ENCODE measurements at places on chromosomes 12 and 14.

DNA sequence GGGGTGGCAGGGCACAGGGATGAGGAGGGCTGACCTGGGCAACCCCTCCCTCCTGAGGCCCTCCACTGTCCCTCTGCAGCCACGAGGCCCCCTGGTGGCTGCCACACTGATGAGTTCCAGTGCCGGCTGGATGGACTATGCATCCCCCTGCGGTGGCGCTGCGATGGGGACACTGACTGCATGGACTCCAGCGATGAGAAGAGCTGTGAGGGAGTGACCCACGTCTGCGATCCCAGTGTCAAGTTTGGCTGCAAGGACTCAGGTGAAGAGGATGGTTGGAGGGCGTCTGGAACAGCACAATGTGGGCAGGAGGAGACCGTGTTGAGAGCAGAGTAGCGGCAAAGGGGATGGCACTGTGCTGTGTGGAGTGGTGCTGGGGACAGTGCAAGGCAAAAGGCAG is 25.7 kb upstream of the LRP1-AS start:
- no peak for DNase-seq

DNA sequence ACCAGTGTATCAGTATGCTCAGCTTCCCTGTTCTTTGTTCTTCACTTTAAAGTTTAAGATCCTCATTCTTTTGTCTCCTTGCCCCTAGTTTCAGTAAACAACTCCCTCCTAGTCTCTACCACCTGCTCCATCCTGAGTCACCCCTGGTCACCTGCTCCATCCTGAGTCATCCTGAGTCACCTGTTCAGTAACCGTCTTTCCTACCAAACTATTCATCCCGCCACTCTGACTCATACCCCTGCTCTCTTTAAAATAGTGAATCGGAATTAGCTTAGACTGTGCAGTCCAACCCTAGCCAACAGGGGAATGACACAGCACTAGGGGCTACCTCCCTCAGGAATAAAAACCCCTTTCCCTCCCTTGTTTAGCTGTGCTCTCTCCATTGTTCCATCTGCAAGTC is 888.1 kb upstream of the MDGA2 start:
- DNase-seq = no peak

DNA sequence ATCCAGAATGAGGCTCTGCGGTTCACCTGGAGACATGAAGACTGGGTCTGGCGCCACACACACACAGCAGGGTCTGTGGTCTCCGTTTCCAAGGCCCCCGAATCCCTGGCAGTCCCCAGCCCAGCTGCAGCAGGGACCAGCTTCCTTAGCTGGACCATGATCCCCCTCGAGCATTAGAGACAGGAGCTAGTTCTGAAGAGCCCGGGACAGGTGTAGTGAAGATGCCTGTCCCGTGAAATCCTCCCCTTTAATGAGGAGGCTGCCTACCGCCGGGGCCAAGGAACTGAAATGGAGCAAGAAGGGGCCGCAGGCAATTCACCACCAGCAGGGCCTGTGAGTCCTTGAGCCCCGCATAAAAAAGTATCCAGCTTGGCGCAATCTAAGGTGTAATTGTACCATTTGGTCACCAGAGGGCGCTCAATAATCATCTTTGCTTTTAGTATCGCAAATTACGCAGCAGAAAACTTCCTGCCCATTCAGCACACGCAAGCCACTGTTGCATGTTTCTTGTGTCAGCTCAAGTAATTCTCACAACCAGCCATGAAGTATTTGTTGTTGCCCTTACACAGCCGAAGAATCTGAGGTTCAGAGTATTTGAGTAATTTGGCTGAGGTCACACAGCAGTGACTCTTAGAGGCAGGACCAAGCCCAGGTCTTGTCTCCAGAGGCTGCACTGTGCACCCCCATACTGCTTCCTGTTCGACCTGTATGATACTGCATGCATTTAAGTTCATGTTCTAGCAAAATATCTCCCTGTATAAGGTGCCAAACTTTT is 54.3 kb upstream of the PPP2R5C start:
- DNase-seq = peak; percentile 78

- no peak for DNase-seq
Observed at GRCh38 chr12:39975374-39975918, 130.4 kb downstream of the SLC2A13 start.

DNA sequence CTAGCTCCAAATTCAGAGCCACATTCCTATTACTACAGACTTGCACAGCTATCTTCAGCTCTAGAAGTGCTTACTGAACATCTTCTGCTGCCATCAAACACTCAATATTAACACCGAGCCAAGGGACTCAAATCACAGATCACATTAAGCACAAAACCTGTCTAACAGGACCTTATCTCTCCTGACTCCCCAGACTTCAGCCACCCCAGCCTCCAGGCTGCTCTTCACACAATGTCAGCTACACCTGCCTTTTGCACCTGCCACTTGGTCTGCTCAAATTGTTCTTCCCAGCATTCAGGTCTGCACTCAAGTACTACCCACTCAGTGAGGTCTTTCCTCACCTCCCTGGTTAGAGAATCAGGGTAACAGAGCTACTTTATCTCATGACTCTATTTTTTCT is 57.1 kb downstream of the GALC start:
- no peak for DNase-seq

GRCh38 chr12:7188562-7189397 is 706 bp upstream of the PEX5 start:
- peak; percentile 68 for DNase-seq

- DNase-seq = no peak
Observed at GRCh38 chr14:72619881-72620280, 274.0 kb downstream of the DPF3 start.

GRCh38 chr14:38389681-38390080 is 133.8 kb upstream of the CLEC14A start:
- no peak for DNase-seq

GRCh38 chr12:56256326-56256960 is 1.7 kb downstream of the ANKRD52 start:
- DNase-seq = no peak

DNA sequence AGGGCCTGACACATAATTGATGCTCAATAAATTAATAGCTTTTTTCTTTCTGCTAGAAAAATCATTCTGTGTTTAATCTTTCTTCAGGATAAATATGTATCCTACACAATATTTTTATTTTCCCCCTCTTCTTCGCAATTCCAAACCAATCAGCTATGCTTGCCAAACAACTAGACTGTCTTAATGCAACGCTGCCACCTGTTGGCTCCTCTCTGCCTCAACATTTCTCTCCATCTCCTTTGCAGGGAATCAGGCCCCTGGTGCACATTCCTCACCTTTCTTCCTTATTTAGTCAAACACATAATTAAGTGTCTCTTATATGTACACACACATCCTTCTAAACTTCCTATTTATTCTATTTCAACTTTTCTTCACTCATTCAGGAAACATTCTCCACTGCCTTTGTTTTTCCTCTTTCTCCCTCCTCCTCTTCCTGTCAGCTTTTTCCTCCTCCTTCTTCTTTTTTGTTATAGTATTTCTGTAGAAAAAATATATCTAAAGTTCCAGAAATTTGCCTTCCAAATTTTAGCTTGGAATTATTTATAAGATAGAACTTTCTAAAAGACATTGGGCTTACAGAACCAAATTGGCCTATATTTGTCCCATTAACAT is 406.0 kb downstream of the PRKD1 start:
- no peak for DNase-seq

DNA sequence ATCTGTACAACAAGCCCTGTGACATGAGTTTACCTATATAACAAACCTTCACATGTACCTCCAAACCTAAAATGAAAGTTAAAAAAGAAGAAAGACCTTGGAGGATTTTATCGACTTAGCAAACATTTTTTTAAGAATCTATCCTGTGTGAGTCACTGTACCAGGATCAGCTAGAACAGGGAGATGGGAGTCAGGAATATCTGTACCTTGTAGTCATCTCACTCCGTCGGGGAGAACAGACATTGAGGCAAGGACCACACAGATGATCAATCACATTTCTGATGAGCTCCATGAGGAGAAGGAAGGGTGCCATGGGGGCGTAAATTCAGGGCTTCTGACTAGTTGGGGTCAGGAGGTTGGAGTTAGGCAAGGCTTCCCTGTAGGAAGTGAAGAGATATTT is 310.6 kb downstream of the VRK1 start:
- no peak for DNase-seq

DNA sequence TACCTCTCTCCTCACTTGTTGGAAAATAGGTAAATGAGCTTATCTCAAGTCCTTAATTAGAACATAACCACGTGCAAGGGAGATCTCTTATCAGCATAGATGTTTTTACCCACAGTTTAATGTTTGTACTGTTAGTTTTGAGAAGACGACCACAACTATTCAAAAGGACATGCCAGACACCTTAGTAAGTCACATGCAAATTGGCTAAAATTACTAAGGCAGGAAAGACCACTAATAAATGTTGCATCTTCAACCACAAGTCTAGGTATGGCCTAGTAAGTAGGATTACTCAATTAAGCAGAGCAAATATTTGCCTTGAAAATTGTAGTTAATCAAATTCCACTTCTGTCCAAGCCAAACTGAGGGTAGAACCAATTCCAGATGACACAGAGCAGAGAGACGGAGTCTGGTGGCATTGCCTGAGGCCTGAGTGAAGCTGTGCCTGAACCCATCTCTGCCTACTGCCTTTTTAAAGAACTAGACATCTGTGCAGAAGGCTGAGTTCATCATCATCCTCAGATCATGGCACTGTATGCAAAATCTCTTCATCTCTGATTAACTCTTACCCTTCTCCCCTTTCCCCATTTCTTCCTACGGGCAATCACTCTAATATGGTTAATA is 29.7 kb upstream of the CHST11 start:
- DNase-seq = no peak

DNA sequence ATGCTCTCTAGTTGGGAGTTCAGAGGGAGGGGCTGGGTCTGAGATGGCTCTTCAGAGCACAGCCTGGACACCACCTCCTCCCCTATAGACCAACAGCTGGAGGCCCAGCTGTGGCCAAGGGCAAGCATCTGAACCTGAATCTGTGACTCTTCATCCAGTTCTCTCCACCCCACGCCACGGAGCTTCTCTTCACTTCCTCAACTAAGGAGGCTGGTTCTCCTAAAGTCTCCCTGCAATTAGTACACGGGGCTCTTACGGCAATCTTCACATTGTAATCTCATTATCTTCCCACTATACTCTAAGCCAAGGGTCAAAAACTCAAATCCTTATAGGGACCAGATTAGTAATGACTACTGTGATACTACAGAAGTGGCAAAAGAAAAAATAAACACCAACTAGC is 9.8 kb downstream of the NRDE2 start:
- DNase-seq = no peak

- no peak for DNase-seq
Observed at GRCh38 chr12:15443611-15444010, 121.3 kb downstream of the PTPRO start.

GRCh38 chr12:47507221-47507620 is 198.6 kb downstream of the RPAP3 start:
- no peak for DNase-seq

DNA sequence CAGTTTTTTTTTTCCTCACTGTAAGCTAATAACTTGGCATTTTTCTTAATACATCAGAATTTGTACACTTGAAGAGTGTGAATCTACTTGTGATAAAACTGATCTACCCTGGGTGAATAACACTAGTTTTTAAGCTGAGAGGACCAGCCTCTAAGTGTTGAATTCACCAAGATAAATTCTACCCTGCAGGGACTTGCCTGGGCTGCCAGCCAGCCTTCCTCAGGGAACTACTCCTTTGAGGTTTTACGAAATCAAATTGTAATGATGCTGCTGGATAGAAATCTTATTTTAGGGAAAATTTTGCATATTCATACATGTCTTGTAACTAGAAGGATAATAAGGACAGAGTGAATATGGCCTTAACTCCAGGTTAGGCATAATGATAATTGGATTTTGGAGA is 1.9 kb downstream of the MED21 start:
- DNase-seq = no peak

DNA sequence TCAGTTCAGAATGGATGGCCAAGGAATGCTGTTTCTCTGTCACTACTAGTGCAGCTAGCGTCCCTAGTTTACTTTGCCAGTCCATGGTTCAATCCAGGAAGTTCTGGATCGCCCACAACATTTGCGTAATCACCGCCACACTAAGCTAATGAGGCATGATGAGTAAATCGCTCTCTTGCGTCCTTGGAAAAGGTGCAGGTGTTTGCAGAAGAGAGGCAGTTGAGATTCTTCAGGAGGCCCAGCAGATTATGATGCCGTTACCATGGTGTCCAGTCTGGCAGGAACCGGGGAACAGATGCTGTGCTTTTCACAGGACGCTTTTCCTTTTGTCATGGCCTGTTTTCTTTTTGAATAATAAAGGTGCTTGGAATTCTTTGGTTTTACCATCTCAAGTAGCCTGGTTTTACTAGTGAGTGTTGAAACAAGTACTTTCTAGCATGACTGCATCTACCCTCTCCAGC is 9.0 kb downstream of the TPH2 start:
- no peak for DNase-seq

GRCh38 chr12:10716704-10717315 is 6.3 kb downstream of the YBX3 start:
- DNase-seq = no peak

DNA sequence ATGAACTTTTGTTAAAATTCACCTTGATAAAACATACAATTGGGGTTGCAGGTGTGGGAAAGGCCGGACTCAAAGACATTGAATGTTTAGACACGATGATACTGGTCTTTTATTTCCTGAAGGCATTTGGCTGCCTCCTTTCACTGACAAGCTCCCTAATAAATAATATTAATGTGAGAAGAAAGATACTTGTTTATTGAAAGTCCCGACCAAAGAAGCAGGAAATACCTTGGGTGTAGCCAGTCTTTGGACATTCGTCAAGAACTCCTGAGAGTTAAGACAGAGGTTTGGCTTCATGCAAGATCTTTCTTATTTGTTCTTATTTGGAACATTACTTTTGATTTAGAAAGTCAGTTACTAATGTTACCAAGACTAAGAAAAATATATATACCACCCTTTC is 1133.8 kb upstream of the SEL1L start:
- no peak for DNase-seq

DNA sequence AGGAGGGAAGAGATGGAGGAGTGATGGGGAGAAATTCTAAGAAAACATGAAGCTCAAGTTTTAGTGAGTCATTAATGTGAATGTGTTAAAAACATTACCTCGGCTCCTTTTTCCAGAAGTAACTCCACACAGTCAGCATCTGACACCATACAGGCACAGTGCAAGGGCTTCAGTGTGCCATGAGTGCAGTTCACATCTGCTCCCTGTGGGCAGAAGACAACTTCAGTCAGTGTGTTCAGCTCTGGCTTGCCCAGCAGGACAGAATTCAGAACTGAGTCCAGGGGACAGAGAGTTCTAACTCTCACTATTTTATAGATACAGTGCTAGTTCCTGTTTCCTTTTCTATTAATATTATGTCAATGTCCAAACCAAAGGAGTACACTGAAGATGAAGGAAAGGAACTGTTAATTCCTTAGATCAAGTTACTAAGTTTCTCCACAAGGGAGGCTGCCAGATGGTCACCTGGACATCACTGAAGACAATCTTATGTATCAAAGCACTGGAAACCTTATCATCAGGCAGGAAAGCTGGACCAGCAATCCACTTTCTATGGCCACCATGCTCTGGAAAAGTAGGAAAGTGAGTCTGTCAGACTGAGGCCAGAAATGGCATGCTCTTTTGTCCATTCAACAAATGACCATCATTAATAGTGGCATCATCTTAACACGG is 6.1 kb downstream of the ASB8 start:
- no peak for DNase-seq

GRCh38 chr12:42691991-42692557 is 102.5 kb upstream of the PRICKLE1 start:
- DNase-seq = no peak

Measured in CD8-positive, alpha-beta memory T cell (primary cell).